ENCODE measurements at places on chromosomes 4 and X.

GRCh38 chr4:186651624-186652023 lies 72.0 kb downstream of the FAT1 start:
- peak overlapping the region; percentile 58 for H3K27ac ChIP-seq
- peak; percentile 24 for DNase-seq
- no peaks in the 10 kb centered on the region for H3K36me3 ChIP-seq
- no peaks in the 10 kb centered on the region for H3K27me3 ChIP-seq
- H3K4me1 ChIP-seq, result peaks cover 9% of the 10 kb centered on the region

GRCh38 chr4:125739760-125740159 lies 425.0 kb downstream of the FAT4 start:
- no peaks in the 10 kb centered on the region for H3K36me3 ChIP-seq
- H3K4me1 ChIP-seq, result no peaks in the 10 kb centered on the region
- DNase-seq, result no peak
- no peak overlapping the region for H3K4me3 ChIP-seq
- no peak overlapping the region for H3K27ac ChIP-seq

DNA sequence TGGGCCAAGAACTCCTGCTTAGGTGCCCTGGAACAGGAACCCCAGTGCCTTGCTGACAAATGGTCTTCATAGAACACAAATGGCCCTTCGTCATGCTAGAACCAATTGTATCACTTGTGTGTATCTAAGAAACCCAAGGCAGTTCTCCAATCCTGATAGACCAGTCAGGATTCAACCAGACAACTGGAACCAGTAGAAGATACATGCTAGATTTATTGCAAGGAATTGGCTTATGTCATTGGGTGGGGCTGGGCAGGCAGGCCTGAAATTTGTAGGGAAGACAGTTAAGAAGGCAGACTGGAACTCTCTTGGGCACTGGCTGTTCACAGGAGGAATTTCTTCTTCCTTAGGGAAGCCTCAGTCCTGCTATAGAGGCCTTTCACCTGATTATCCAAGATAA lies 17.0 kb upstream of the TBL1X start:
- no peak overlapping the region for H3K4me3 ChIP-seq
- no peak for DNase-seq

DNA sequence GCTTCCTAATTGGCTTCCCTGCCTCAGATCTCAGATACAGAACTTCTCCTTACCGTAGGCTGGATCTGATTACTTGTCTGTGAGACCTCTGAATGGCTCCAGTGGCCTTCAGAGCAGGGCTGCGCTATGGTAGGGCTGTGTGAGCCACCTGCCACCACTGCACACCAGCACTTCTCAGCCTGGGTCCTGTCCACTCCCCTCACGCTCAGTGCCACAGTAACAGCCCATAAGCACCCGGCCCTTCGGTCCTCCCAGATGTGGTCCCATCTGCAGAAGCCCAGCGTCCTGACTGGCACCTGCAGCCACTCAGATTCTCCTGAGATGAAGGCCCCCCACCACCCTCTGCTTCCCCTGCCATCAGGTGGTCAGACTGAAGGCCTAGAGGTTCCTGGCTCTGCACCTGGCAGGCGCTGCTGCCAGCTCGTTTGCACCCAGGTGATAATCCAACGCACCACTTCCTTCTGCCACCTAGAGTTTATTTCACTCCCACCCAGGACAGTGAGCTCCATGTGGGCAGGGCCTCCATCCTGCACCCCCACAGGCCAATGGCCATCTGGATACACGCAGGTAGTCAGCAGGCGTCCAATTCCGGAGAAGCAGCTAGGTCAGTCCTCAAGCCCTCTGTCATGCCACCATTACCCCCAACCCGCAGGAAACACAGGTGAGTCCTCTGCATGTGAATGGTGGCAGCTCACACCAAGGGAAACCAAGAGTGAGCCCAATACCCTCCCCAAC lies 5.4 kb downstream of the WDR1 start:
- H3K27ac ChIP-seq, result peak overlapping the region; percentile 89
- H3K27me3 ChIP-seq, result no peaks in the 10 kb centered on the region
- no peak for DNase-seq
- peaks cover 55% of the 10 kb centered on the region for H3K36me3 ChIP-seq
- peaks cover 65% of the 10 kb centered on the region for H3K4me1 ChIP-seq
- H3K4me3 ChIP-seq, result peak overlapping the region; percentile 48
